ENCODE measurements at places on chromosomes 16 and 17.

GRCh38 chr16:8108991-8109509 is 481.3 kb downstream of the TMEM114 start:
- DNase-seq, result no peak

DNA sequence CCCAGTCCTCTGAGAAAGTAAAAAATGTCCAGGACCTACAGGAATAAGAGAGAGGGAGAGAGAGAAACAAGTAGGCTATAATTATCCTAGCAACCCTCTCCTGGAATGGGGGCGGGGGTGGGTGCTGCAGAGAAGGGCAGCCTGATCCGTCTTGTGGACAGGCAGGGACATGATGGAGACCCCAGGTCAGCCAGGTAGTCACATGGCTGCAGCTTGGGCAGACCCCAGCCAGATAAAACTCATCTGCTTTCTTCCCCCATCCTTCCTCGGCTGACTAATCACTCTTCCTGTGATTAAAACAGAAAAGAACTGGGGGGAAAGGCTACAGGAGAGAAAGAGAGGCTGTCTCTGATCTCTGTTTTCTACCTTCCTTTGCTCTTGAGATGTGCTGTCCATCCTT is 32.6 kb downstream of the COPZ2 start:
- DNase-seq, result no peak

DNA sequence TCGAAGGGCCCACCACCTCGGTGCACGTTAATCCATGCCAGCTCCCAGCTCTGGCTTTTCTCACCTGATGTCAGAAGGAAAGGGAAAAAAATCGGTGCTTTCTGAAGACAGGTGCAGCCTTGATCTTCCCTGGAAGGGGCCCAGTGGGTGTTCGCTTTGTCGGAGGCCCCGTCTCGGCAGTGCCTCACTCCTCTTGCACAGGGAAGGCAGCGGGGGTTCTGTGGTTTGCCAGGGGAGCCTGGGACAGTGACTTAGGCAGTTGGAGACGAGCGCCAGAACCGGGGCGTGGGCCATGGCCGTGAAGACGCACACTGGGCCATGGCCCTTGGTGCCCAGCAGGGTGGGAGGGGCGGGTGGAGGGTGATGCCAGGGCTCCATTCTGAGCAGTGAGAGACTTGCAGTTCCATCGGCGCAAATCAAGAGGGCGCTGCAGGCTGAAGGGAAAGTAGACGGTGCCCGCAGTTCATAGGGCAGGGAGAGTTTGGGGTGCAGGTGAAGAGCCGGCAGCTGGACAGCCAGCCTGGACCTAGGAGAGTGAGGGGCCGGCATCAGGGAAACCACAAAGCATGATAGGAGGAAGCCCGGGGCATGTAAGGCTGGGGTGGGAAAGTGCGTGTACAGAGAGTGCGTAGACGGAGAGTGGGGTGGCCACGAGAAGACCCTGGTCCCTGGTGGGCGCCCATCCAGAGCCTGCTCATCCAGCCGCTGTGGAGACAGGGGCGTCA is 101.3 kb upstream of the CHMP6 start:
- no peak for DNase-seq

DNA sequence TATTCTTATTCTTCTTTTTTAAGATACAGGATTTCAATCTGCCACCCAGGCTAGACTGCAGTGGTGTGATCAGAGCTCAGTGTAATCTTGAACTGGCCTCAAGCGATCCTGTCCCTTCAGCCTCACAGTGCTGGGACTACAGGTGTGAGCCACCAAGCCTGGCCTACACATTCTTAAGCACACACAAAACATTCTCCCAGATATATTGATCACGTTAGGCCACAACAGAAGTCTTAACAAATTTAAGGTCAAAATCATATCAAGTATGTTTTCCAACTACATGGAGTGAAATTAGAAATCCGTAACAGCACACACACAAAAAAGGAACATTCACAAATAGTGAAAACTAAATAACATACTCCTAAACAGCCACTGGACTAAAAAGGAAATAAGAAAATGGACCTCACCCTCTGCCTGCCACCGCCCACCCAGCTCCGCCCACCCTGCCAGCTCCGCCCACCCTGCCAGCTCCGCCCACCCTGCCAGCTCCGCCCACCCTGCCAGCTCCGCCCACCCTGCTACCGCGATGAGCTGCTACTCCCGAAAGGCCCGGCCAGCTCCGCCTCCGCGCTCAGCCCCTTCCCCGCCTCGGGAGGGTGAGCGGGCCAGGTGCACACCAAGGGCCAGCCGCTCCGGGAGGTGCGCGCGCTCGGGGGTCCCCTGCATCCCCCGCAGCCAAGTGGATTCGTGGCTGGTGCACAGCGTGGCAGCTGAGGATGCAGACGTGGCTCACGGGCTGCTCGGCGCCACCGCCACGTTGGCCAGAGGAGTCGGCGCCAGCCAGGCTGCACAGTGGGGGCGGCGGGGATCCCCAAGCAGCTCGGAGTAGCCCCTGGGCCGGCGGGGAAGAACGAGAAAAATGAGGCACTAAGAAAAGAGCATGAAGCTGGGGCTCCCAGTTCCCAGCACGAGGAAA is 41.2 kb downstream of the C16orf87 start:
- DNase-seq, result no peak

DNA sequence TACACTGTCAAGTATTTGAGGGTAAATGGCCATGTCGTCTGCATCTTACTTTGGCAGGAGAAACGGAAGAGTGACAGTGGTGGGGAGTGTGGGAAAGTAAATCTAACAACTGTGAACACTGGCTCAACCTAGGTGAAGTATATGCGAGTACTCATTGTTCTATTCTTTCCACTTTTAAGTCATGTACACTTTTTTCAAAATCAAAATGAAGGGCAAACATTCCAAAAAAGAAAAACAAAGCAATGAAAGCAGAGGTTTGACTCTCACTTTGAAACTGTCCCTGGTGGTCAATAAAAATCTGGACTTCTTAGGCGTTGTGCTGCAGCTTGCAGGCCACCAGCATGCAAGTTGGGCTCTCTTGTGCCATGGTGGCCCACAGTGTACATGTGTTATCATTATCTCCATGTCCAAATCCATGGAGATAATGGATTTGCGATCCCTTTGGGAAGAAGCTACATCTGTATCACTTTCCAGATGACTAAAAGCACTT is 32.7 kb downstream of the STAT5B start:
- DNase-seq, result no peak

DNA sequence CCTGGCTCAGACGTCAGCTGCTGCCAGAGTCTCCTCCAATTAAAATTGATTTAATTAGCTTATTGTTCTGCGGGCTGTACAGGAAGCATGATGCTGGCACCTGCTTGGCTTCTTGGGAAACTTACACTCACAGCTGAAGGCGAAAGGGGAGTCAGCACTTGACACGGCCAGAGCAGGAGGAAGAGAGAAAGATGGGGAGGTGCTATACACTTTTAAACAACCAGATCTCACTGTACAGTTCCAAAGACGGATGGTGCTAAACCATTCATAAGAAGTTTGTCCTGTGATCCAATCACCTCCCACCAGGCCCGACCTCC is 1.4 kb upstream of the PRDM7 start:
- no peak for DNase-seq

GRCh38 chr16:85491058-85491771 is 121.9 kb upstream of the GSE1 start:
- no peak for DNase-seq
